ENCODE measurements at places on chromosomes 11 and 22.

- DNase-seq = no peak
Observed at GRCh38 chr22:44219101-44219870, 38.6 kb downstream of the PARVG start.

- no peak for DNase-seq
Observed at GRCh38 chr11:17846852-17847453, 112.4 kb downstream of the KCNC1 start.

- no peak for DNase-seq
Observed at GRCh38 chr11:36684840-36685801, 87.1 kb upstream of the RAG2 start.

GRCh38 chr22:33302049-33302545, 243.9 kb upstream of the SYN3 start:
- DNase-seq = peak; percentile 84

GRCh38 chr11:117239295-117239694, 6.8 kb downstream of the RNF214 start:
- DNase-seq = peak; percentile 73

DNA sequence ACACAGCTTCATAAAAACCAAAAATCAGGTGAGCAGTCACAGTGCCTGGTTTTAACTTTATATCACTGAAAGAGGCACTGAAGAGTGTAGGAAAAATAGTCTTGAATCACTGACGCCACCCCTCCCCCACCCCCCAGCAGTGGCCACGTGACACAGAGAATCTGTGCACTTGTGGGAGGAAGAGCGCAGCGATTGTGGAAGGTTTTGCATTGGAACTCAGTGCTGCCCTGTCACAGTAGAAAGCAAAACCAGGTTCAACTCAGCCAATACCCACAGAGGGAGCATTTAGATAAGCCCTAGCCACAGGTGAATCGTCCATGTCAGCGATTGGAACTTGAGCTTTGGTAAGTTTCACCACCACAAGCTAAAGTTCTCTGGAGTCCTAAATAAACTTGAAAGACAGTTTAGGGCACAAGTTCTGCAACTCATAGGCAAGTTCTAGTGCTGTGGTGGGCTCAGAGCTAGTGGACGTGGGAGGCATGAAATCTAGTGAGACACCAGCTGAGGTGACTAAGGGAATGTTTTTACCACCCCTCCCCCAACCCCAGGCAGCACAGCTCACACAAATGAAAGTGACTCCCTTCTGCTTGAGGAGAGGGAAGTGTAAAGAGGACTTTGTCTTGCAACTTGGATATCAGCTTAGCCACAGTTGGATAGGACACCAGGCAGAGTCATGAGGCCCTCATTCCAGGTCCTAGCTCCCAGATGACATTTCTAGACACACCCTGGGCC, 13.3 kb downstream of the OR52B2 start:
- DNase-seq = no peak

DNA sequence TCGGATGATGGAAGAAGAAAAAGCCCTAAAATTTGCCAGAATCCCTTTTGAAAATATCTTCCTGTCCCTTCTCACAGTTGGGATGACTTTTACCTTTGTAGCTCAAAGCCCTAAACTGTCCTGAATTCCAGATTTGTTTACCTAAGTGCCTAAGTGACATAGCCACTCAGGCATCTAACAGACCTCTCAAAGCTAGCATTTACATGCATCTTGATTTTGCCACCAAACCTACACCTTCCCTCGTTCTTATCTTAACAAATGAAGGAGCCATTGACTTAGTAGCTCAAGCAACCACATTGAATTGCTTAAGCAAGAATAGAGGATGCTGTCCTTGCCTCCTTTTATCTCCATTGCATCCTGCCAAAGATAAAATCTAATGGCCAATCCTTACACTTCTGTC, 198.4 kb upstream of the NTM start:
- no peak for DNase-seq

- DNase-seq = peak; percentile 87
Observed at GRCh38 chr22:27238935-27239510, 562.5 kb downstream of the MN1 start.

GRCh38 chr11:8838248-8838647, 72.7 kb upstream of the AKIP1 start:
- peak; percentile 83 for DNase-seq

DNA sequence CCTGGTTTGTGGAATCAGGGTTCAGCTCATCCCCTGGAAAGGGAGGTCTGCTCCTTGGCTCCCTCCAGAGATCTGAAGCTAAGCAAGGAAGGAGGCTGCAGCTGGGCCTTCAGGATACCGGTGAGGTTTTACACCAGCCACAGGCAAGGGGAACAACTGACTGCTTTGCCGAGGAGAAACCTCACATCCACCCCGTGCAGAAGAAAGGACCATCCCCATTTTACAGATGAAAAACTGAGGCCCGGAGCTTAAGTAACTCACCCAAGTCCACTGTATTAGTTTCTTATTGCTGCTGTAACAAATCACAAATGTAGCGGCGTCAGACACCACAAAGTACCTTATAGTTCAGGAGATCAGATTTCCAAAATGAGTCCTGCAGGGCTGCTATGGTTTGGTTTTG, 173.7 kb downstream of the MN1 start:
- DNase-seq = no peak

GRCh38 chr11:81916451-81916850, 817.2 kb downstream of the FAM181B start:
- no peak for DNase-seq

DNA sequence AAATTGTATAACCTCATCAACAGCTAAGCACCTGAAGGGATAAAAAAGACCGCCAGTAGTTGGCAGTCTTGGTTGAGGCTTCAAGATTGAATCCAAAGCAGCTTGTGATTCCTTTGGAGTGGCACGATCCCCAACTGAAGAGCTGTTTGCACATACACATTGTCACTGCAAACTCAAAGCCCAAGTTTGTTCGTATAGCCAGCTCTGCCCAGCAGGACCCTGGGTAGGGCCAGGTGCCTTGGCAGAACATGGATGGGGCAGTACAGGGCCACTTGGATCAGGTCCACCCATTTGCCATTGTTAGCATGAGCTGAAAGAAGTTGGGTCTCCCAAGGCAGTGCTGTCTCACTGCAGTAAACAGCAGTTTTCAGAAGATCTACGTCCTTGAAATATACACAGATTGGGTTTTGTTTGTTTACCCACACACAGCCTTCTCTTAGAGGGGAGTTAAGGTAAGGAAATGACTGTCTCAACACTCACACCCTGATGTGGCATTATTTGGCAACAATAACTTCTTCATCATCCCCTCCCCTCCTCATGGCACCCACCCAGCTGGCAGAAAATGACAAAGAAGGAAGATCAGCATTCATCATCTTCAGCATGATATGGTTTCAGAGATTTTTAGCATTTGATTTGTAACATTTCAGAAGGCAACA, 132.9 kb downstream of the COMMD9 start:
- DNase-seq = peak; percentile 12

- DNase-seq = no peak
Observed at GRCh38 chr22:41070665-41071331, 21.6 kb upstream of the EP300 start.

DNA sequence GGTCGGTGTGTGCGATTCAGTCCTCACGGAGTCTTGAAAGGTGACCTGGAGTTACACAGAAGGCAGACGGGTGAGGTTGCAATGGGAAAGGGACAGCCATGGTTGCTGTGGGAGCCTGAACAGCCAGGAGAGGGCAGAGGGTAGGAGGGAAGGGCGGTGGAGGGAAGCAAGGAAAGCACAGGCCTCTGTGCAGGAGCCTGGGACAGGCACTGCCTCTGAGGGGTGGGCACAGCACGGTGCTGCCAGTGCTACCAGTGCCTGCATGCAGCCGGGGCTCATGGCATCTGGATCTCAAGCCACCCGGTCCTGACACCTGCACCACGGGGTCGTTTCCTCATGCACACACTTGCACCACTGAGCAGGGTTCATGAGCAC, 401.0 kb downstream of the TBC1D22A start:
- no peak for DNase-seq

- DNase-seq = no peak
Observed at GRCh38 chr11:74023276-74023675, 14.4 kb upstream of the UCP3 start.

- DNase-seq = no peak
Observed at GRCh38 chr22:50363166-50363802, 20.2 kb downstream of the PPP6R2 start.

- DNase-seq = no peak
Observed at GRCh38 chr11:129866311-129866710, 29.1 kb downstream of the NFRKB start.

- DNase-seq = no peak
Observed at GRCh38 chr22:46349681-46350080, 14.2 kb downstream of the TRMU start.

- DNase-seq = no peak
Observed at GRCh38 chr11:117953024-117953671, 23.9 kb upstream of the TMPRSS13 start.

GRCh38 chr11:113684496-113684895, 21.6 kb downstream of the TMPRSS5 start:
- DNase-seq = no peak

GRCh38 chr11:68946416-68947090, 34.2 kb downstream of the MRGPRD start:
- peak; percentile 69 for DNase-seq

DNA sequence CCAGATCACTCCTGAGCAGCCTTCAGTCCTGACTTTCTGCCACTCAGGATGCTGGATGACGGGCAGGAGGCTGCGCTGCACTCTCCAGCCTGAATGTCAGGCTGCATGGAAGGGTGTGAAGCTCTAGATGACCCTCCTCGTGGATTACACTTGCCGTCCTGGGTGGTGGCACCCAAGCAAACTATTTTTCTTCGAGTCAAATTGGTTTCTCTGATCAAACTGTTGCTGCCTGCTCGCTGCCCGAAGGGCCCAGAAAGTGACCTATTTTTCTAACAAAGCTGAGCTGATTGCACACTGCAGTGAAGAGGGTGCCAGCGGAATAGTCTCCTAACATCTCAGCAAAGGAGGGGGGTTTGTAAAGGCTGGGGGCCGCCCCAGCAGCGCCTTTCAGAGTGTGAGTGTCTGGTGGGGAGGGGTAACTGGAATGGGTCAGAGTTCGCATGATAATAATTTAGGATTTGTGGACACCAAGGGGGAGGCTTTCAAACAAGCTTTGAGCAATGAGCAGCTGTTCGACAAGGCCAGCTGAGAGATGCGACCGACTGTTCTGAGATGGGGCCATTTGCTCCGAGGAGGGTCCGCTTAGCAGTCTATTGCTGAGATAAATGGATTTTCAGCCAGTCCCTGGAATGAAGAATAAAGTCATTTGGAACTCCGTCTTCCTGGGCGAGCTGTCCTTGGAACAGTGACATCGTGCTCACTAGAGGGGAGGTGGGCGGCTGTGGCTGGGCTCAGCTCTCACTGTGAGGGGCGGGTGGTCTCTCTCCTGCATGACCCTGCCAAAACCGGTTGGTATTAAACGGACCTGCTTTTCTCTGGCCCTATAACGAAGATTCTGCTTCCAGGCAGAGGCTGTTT, 537.6 kb downstream of the BRD1 start:
- no peak for DNase-seq

- DNase-seq = no peak
Observed at GRCh38 chr22:28670161-28670560, 9.5 kb downstream of the TTC28 start.

DNA sequence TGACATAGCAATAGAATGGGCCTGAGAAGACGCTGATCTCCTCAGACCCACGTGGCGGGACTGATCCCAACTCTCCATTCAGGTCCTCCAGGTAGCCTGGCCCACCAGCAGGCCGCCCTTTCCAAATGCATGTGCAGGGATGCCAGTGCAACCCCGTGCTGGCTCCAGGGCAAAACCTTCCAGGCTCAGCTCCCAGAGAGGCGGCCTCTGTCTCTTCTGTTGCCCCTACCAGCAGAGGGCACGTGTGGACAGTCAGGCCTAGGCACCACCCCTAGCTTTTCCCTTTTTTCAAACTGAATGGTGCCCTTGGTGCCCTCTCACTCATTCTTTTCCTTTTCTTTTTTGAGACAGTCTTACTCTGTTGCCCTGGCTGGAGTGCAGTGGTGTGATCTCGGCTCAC, 121.7 kb downstream of the OSBP2 start:
- DNase-seq = no peak

GRCh38 chr22:20946080-20946986, 20.7 kb upstream of the AIFM3 start:
- DNase-seq = peak; percentile 21

GRCh38 chr22:22030493-22031182, 48.1 kb upstream of the TOP3B start:
- DNase-seq = no peak

DNA sequence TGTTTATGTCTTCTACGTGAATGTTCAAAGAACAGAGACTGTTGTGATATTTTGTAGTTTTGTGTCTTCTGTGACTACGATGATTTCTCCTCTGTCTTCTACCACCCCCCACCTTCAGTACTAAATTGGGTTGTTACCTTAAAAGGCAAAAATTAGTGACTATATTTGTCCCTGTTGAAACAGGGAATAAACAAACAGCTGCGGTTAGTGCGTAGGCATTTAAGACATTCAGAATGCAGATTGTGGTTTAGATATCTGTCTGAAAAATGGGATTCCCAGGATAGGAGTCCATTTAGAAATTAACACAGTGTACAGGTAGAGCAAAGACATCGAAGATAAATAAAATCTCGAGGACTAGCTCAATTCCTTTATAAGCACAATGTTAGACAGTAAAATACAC, 15.6 kb upstream of the ARHGAP42 start:
- no peak for DNase-seq

GRCh38 chr11:122042981-122043380, 73.0 kb downstream of the BLID start:
- DNase-seq = peak; percentile 27

DNA sequence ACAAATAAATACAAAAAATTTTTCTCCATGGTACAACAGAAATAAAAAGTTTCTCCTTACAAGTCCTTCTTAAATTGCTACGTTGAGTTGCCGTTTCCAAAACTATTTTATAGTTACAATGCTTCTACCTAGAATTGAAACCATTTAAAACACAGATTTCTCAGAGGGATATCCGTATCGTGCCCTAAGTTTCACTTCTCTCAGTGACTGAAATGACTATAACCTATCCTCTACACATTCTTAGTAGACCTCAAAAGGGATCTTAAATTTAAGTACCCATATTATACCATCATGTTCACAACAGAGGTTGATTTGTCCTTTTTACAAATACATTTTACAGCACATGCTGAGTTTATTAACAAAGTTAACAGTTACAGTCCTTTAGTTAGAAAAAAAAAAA, 44.1 kb downstream of the USP28 start:
- no peak for DNase-seq

Measured in adipocyte (in vitro differentiated cells).